ENCODE measurements at places on chromosomes 6 and 20.
A peak's percentile ranks its signal among the peaks of the same experiment; 100 is the strongest.

GRCh38 chr20:41361757-41362747, 4.6 kb downstream of the EMILIN3 start:
- no peak for DNase-seq

- DNase-seq, result no peak
These were observed 80.3 kb upstream of the CNKSR3 start for GRCh38 chr6:154590756-154591155.

GRCh38 chr20:62067547-62068260, 2.0 kb upstream of the TAF4 start:
- DNase-seq, result no peak

DNA sequence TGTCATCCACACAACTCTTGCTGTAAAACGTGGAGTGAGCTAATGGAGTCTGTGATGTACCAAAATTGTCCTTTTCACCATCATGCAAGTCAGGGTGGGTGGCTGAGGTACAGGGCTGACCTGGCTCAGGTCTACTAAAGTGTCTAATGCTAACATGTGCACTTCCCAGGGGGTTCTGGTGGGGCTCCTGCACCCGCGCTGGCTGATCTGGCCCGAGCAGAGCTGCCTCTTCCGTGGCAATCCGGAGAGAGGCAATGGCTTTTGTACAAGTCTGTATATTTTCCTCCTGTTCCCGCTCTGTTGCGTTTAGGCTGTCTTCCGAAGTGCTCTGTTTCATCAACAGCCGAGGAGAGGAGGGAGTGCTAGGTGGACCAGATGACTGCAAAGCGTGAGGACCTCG, 191.8 kb downstream of the HIVEP2 start:
- no peak for DNase-seq

DNA sequence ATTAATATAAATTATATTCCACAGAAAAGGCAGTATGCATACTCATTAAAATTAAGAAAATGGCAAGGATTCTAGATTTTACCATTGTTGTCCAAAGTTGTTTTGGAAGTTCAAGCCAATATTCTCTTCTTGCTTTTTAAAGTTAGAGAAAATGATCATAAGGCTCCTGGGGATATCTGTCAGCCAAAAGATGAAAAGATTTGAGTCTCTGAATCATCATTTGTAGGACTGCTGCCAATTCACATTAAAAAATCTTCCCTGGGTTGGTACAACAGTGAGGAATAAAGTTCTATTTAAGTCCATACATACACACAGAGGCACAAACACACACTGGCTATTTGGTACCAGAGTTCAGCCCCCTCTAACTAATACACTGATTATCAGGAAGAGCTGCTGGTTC, 620.1 kb downstream of the COL12A1 start:
- no peak for DNase-seq

- no peak for DNase-seq
These were observed 49.8 kb upstream of the STXBP5 start for GRCh38 chr6:147154454-147154853.

GRCh38 chr20:23823111-23823510, 3.4 kb downstream of the CST2 start:
- DNase-seq, result no peak

GRCh38 chr20:56469077-56469449, 636 bp downstream of the RTF2 start:
- DNase-seq, result no peak

- peak; percentile 35 for DNase-seq
These were observed 37.2 kb downstream of the HM13 start for GRCh38 chr20:31551163-31552081.

GRCh38 chr6:136335736-136336363, 46.2 kb upstream of the BCLAF1 start:
- no peak for DNase-seq

GRCh38 chr6:130159956-130160355, 62.8 kb downstream of the SAMD3 start:
- peak; percentile 44 for DNase-seq

DNA sequence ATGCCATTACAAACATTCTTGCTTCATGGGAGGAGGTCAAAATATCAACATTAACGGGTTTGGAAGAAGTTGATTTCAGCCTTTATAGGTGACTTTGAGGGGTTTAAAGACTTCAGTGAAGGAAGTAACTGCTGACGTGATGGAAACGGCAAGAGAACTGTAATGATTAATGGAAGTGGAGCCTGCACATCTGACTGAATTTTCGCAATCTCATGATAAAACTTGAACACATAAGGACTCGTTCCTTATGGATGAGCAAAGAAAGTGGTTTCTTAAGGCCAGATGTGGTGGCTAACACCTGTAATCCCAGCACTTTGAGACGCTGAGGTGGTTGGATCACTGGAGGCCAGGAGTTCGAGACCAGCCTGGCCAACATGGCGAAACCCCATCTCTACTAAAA, 226.1 kb downstream of the BCAS1 start:
- DNase-seq, result no peak

GRCh38 chr6:166152660-166153059, 15.0 kb downstream of the TBXT start:
- DNase-seq, result no peak

Data from NCI-H82 (cell line).